ENCODE measurements at places on chromosomes 13 and 19. TPM values are rescaled to one million over a fixed set of nuclear protein-coding genes. Genes with fewer than 3 reads are reported as not detected.

DNA sequence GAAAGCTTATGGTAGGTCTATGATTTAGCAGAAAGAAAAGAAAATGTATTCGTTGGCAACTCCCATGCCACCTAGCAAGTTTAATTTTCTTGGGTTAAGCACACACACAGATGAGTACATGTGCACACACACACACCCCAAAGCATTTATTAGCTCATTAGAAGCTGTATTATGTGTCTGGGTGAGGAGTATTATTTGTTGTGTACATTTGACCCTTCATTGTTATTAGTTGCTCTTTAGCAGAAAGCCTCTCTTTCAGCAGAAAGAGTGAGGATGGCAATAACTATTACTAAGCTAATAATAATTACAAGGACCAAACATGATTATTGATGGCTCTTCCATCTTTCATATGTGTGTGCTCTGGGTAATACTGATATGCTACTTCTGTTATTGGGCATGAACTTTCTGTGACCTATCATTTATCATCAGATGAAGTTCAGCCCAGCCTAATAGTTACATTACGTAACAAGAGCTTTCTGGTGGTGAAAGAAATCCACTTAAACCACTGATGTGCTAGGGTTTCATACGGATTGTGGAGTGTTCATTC, 177.4 kb upstream of the OBI1 start:
- no peaks in the 10 kb centered on the region for H3K36me3 ChIP-seq
- no peaks in the 10 kb centered on the region for H3K4me1 ChIP-seq
- H3K27me3 ChIP-seq: no peaks in the 10 kb centered on the region

FXYD1 gene
- 2.6 TPM for total RNA-seq

GRCh38 chr13:98542568-98543377, 34.1 kb downstream of the STK24 start:
- peaks cover 90% of the 10 kb centered on the region for H3K4me1 ChIP-seq
- peaks cover 21% of the 10 kb centered on the region for H3K36me3 ChIP-seq
- DNase-seq: no peak
- peak overlapping the region; percentile 95 for H3K27ac ChIP-seq
- peak overlapping the region; percentile 64 for H3K4me3 ChIP-seq

PRR20B gene
- total RNA-seq: not detected

- no peak overlapping the region for H3K27ac ChIP-seq
- no peaks in the 10 kb centered on the region for H3K4me1 ChIP-seq
- DNase-seq: no peak
- no peaks in the 10 kb centered on the region for H3K36me3 ChIP-seq
- no peaks in the 10 kb centered on the region for H3K27me3 ChIP-seq
Measured at GRCh38 chr13:62432906-62433305, 1017.3 kb upstream of the PCDH20 start.

DNA sequence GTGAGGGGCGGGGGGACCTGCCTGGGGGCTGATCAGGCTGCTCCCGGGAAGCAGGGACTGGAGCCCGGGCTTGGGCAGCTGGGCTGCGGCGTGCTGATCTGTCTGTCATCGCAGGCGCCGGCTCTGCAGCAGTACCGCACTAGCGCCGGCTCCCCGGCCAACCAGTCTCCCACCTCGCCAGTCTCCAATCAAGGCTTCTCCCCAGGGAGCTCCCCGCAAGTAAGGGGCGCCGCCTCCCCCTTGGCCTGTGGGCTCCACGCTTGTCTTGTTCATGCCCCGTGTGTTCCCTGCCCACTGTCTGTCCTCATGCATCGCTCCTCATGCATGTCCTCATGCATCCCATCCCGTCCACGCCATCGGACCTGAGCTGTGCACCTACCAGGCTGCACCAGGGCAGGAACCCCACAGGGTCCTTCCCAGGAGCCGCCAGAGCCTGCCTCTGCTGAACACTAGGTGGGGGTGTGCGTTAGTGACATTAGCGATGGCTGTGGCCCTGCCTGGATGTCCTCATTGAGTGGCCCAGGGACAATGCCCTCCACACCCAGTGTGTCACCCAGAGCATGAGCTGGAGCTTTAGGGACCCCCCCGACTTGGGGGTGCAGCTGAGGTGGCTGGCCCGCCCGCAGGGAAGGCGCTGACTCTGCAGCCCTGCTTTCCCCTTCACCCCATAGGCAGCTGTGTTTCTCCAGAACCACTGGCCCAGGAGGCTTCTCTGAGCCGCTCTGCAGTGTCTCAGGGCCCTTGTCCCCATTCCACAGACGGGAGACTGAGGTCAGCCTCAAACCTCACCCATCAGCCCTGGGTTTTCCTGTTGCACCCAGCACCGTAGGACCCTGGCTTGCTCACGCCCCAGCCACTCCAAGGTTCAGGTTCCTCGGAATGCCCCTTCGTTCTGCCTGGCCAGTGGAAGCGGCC, 19.5 kb downstream of the COMP start:
- H3K27me3 ChIP-seq: peaks cover 2% of the 10 kb centered on the region
- H3K36me3 ChIP-seq: no peaks in the 10 kb centered on the region
- DNase-seq: no peak
- peaks cover 8% of the 10 kb centered on the region for H3K4me1 ChIP-seq
- H3K27ac ChIP-seq: no peak overlapping the region

CASP14 gene
- total RNA-seq: not detected

DNA sequence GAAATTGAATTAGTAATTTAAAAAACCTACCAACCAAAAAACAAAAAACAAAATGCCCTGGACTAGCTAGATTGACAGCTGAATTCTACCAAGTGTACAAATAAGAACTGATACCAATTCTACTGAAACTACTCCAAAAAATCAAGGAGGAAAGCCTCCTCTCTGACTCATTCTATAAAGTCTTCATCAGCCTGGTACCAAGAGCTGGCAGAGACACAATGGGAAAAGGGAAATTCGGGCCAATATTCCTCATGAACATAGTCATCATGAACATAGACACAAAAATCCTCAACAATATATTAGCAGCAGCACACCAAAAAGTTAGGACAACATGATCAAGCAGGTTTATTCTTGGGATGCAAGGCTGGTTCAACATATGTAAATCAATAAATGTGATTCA, 2667.7 kb upstream of the PCDH20 start:
- H3K36me3 ChIP-seq: no peaks in the 10 kb centered on the region
- H3K4me1 ChIP-seq: no peaks in the 10 kb centered on the region
- no peak overlapping the region for H3K4me3 ChIP-seq
- H3K27me3 ChIP-seq: no peaks in the 10 kb centered on the region
- no peak for DNase-seq
- H3K27ac ChIP-seq: no peak overlapping the region

VAV1 gene
- not detected for total RNA-seq

SPACA4 gene
- total RNA-seq: not detected

- no peaks in the 10 kb centered on the region for H3K36me3 ChIP-seq
- no peak overlapping the region for H3K4me3 ChIP-seq
- no peak overlapping the region for H3K27ac ChIP-seq
- H3K27me3 ChIP-seq: peaks cover 2% of the 10 kb centered on the region
Measured at GRCh38 chr19:38291855-38292254, 12.2 kb upstream of the C19orf33 start.

JUND gene
- 106 TPM for total RNA-seq

GRCh38 chr19:48244281-48244680, 11.4 kb downstream of the CARD8 start:
- H3K27ac ChIP-seq: peak overlapping the region; percentile 46
- H3K36me3 ChIP-seq: peaks cover 29% of the 10 kb centered on the region
- DNase-seq: no peak
- no peaks in the 10 kb centered on the region for H3K27me3 ChIP-seq
- peaks cover 23% of the 10 kb centered on the region for H3K4me1 ChIP-seq

DNA sequence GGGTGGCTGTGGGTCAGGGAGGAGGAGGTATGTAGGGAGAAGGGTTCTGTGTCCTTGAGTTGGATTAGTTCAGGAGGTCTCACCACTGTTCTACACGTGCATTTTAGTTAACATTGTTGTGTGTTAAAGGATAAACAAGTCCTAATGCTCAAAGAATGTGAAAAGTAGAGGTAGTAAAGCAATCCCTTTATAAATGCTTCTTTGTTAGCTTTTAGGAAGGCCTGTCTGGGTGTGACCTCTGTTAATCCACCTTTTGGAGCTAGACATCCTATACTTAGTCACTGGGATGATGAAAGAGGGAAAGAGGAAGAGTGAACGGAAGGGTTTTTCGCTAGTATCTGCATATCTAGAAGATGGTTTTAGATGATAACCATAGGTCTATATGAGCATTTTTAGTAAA, 42.2 kb upstream of the FLT1 start:
- no peak for DNase-seq
- no peaks in the 10 kb centered on the region for H3K36me3 ChIP-seq
- H3K4me3 ChIP-seq: no peak overlapping the region
- H3K4me1 ChIP-seq: peaks cover 46% of the 10 kb centered on the region
